Large intestine (tissue), 12 donors: ENCODE measurements at places on chromosomes 1 and 21. TPM values are rescaled to one million over a fixed set of nuclear protein-coding genes. Genes with fewer than 3 reads are reported as not detected.

- H3K27me3 ChIP-seq: no peaks in the 10 kb centered on the region
- H3K4me1 ChIP-seq: no peaks in the 10 kb centered on the region
- H3K4me3 ChIP-seq: no peak overlapping the region
- no peak overlapping the region for H3K27ac ChIP-seq
- H3K36me3 ChIP-seq: no peaks in the 10 kb centered on the region
- no peak for DNase-seq
Measured at GRCh38 chr1:44688760-44689446, 14.4 kb downstream of the ARMH1 start.

- no peaks in the 10 kb centered on the region for H3K27me3 ChIP-seq
- no peaks in the 10 kb centered on the region for H3K4me1 ChIP-seq
- no peak overlapping the region for H3K4me3 ChIP-seq
- no peak for DNase-seq
- H3K36me3 ChIP-seq: no peaks in the 10 kb centered on the region
- H3K27ac ChIP-seq: no peak overlapping the region
Measured at GRCh38 chr1:61268546-61269240, 186.3 kb downstream of the NFIA start.

Gene GJA8
- polyA plus RNA-seq: not detected

GRCh38 chr1:202638019-202638700 lies 72.1 kb downstream of the SYT2 start:
- H3K27me3 ChIP-seq: peaks cover 15% of the 10 kb centered on the region
- peak overlapping the region; percentile 8 for H3K27ac ChIP-seq
- H3K4me3 ChIP-seq: no peak overlapping the region
- peaks cover 40% of the 10 kb centered on the region for H3K4me1 ChIP-seq

DNA sequence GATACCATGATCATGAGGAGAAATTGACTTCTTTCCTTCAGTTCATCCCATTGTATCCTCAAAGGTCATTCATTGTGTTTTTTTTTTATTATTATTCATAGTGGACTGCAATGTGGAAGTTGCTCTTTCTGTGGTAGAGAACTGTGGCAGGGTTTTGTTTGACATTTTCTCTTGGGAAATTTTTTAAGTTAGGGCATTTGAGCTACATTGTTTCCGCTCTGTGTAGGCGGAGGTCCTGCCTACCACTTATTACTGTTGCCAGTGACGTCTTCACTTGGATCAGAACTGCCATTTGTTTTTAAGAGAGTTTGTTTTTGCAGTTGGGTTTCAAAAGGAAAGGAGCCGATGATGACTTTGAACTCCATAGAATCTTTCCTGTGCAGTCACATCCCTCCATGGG lies 287.4 kb upstream of the FMN2 start:
- H3K4me3 ChIP-seq: no peak overlapping the region
- no peak for DNase-seq
- no peak overlapping the region for H3K27ac ChIP-seq
- no peaks in the 10 kb centered on the region for H3K27me3 ChIP-seq

- H3K27me3 ChIP-seq: no peaks in the 10 kb centered on the region
- H3K4me3 ChIP-seq: no peak overlapping the region
- peaks cover 4% of the 10 kb centered on the region for H3K4me1 ChIP-seq
- no peak overlapping the region for H3K27ac ChIP-seq
Measured at GRCh38 chr1:230215031-230215430, 148.0 kb downstream of the GALNT2 start.

Gene DNAJC28
- polyA plus RNA-seq: 2.9 TPM

Gene UMODL1
- 0.67 TPM for polyA plus RNA-seq

Gene FABP3
- 31.8 TPM for polyA plus RNA-seq

- H3K27ac ChIP-seq: no peak overlapping the region
- peaks cover 5% of the 10 kb centered on the region for H3K4me1 ChIP-seq
- no peak overlapping the region for H3K4me3 ChIP-seq
- H3K27me3 ChIP-seq: no peaks in the 10 kb centered on the region
- no peaks in the 10 kb centered on the region for H3K36me3 ChIP-seq
Measured at GRCh38 chr1:183787704-183788103, 17.2 kb upstream of the RGL1 start.

- no peaks in the 10 kb centered on the region for H3K27me3 ChIP-seq
- no peaks in the 10 kb centered on the region for H3K4me1 ChIP-seq
- H3K4me3 ChIP-seq: no peak overlapping the region
Measured at GRCh38 chr1:74396933-74397332, 115.5 kb downstream of the LRRC53 start.

Gene FMO3
- polyA plus RNA-seq: 0.19 TPM

DNA sequence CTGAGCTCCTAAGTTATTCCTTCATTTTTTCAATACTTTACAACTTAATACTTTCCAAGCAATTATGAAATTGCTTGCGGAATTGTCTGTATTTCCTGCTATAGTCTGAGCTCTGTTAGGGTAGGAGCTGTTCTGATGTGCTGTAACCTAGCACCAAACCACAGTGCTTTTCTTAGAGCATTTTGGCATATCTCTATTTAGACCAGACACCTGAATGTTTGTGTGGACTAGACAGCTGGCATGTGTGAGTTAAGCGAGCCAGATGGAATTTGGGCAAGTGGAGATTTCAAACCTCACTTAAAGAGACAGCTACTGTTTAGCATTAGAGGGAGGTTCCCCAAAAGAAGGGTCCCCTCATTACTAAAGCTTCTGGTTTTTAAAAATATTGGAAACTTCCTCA lies 106.1 kb downstream of the RWDD3 start:
- H3K4me1 ChIP-seq: no peaks in the 10 kb centered on the region
- no peak overlapping the region for H3K4me3 ChIP-seq
- H3K36me3 ChIP-seq: no peaks in the 10 kb centered on the region
- DNase-seq: no peak
- H3K27me3 ChIP-seq: no peaks in the 10 kb centered on the region
- no peak overlapping the region for H3K27ac ChIP-seq

- DNase-seq: no peak
- H3K27me3 ChIP-seq: peaks cover 17% of the 10 kb centered on the region
- H3K36me3 ChIP-seq: no peaks in the 10 kb centered on the region
- H3K27ac ChIP-seq: no peak overlapping the region
Measured at GRCh38 chr1:38829368-38829767, 30.2 kb downstream of the RRAGC start.

GRCh38 chr1:16122916-16123315 lies 33.0 kb downstream of the EPHA2 start:
- H3K4me1 ChIP-seq: no peaks in the 10 kb centered on the region
- no peak overlapping the region for H3K27ac ChIP-seq
- H3K36me3 ChIP-seq: peaks cover 38% of the 10 kb centered on the region
- no peak overlapping the region for H3K4me3 ChIP-seq
- no peak for DNase-seq

DNA sequence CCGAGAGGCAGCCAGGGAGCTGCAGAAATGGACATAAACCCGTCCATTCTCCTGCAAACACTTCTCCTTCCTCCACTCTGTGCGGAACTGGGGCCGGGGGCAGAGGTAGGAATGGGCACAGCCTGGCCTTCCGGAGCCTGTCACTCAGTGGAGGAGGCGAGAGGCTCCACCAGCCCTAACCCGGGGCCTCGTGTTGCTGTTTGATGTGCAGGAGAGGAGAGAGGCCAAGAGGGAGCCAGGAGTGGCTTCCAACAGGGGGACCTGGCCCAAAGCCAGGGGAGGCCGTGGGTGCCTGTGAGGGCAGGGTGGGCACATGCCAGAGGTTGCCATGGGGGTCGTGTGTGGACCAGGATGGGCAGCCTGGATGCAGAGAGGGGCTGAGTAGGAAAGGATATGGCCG lies 158.1 kb upstream of the ARHGEF16 start:
- H3K4me1 ChIP-seq: peaks cover 29% of the 10 kb centered on the region
- H3K4me3 ChIP-seq: no peak overlapping the region
- no peaks in the 10 kb centered on the region for H3K36me3 ChIP-seq
- no peak overlapping the region for H3K27ac ChIP-seq
